Neuronal stem cell (in vitro differentiated cells): ENCODE measurements at places on chromosomes 2 and 18.

DNA sequence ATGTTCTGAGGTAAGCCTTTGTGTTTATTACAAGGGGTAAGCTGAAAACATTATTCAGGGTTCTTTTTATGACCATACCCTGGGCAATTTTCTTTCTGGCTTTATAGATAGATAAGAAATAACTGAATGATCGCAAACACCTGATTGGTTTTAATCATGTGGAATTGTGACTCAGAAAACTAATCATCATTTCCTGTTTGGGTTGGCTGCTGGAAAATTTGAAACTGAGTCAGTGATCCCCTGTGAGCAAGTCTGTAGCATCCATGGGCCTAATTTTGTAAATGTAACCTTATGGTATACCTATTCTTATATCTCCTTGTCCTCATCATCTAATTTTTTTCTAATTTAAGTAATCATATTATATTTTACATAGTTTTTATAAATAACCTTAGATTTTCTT lies 34.3 kb downstream of the CCDC68 start:
- DNase-seq: no peak

- DNase-seq: peak; percentile 37
These were observed 63.3 kb downstream of the BOD1L2 start for GRCh38 chr18:57210107-57210715.

GRCh38 chr2:41856946-41857345 lies 190.9 kb upstream of the PKDCC start:
- DNase-seq: no peak

DNA sequence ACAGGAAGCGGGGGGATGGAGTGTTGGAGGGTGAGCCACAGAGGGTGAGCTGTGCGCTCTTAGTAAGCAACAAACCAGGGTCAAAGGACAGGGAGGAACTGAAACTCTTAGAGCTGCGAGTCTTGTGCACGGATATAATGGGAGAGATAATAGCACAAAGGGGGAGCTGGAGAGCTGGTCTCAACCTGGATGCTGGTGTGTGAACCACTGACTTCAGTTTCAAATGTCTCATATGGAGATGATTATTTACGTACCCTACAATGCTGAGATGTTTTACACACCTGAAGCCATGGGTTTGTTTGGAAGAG lies 35.9 kb downstream of the PTGR3 start:
- no peak for DNase-seq

GRCh38 chr2:138610201-138610953 lies 108.8 kb downstream of the SPOPL start:
- no peak for DNase-seq

- no peak for DNase-seq
These were observed 686.1 kb downstream of the KCNJ3 start for GRCh38 chr2:155384555-155385123.
